ENCODE measurements at places on chromosomes 7 and 10. TPM values are rescaled to one million over a fixed set of nuclear protein-coding genes. Genes with fewer than 3 reads are reported as not detected.

DNA sequence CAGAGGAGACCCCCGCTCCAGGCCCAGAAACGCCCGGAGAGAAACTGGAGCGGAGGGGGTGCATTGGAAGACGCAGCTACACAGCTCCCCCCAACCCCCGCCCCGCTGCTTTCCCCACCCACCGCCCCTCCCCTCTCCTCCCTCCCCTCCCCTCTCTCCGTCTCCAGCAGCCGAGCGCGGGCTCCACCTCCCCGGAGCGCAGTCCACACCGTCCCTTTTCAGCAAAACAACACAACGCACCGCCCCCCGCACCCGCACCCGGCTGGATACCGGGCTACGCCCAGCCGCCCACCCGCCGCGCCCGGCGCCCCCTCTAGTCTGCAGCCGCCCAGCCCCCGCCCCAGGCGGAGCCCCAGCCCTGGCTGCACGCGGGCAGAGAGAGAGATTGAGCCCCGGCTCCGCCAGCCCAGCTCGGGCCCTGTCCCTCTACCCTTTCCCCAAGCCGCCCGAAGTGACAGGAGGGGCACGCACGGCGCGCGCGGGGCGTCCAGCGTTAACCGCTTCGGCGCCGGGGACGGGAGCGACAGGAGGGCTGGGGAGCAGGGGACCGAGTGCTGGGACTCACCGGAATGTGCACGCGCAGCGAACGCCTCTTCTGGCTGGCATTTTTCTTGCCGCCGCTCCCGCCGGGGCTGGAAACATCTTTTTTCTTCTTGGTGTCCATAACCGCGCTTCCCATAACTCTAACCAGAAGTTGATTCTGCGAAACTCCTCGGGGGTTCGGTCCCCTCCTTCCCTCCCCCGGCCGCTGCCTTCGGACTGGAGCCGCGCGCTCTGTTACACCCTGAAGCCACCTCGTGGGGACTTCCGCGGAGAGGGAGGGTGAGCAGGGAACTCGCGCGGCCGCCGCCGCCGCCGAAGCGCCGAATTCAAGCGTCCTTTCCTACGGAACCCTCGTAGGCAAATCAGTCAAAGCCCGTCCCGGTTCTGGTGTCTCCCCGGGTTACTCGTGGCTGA, 695 bp downstream of the PRKAG2 start:
- peak; percentile 86 for DNase-seq

GRCh38 chr10:116287906-116288501, 15.0 kb upstream of the GFRA1 start:
- DNase-seq = no peak

- peak; percentile 25 for DNase-seq
Measured at GRCh38 chr7:129635300-129636029, 23.9 kb downstream of the NRF1 start.

DNA sequence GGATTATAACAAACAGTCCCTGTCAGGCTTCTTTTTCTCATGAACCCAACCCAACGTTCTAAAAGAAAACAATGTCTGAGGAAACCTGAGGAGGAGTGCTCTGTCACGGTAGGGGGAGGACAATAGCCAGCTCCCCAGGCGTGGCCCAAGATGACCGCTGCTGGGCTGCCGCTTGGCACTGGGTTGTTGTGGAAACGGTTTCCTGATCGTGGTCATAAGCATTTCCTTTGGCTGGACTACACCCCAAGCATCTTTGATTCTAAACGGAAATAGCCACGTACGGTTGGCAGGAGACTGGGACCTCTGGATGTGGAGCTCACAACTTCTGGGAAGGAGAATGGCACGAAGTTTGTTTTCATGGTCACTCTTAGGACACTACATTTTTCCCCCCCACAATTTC, 30.4 kb upstream of the DMBT1 start:
- DNase-seq = peak; percentile 40

GRCh38 chr7:122750389-122750788, 47.7 kb upstream of the RNF148 start:
- no peak for DNase-seq

- DNase-seq = no peak
Measured at GRCh38 chr7:68238204-68238805, 1241.7 kb downstream of the TYW1 start.

Gene VENTX
- 0.42 TPM for total RNA-seq

Gene GPR26
- not detected for total RNA-seq

Gene ABCC2
- 0.11 TPM for total RNA-seq

Gene RPEL1
- total RNA-seq = not detected

Measured in heart right ventricle (tissue), 16 donors.